Occipital lobe (tissue), 3 donors: ENCODE measurements at places on chromosomes 16 and 17. TPM values are rescaled to one million over a fixed set of nuclear protein-coding genes. Genes with fewer than 3 reads are reported as not detected.

The SKAP1 gene
- total RNA-seq, result 0.62 TPM

The SLC47A1 gene
- total RNA-seq, result 3.1 TPM

The DOC2B gene
- 15.6 TPM for total RNA-seq

The DNASE1L2 gene
- total RNA-seq, result 1.7 TPM

The CLEC18B gene
- 1.1 TPM for total RNA-seq

The ATP1B2 gene
- total RNA-seq, result 5.0 TPM

The PIK3R5 gene
- total RNA-seq, result 0.62 TPM

The GSDMA gene
- total RNA-seq, result not detected

The PLXDC1 gene
- 9.4 TPM for total RNA-seq

- DNase-seq, result no peak
Observed at GRCh38 chr16:86448306-86448890, 61.9 kb upstream of the FOXF1 start.

- DNase-seq, result no peak
Observed at GRCh38 chr17:3963237-3964201, 718 bp downstream of the ATP2A3 start.

GRCh38 chr17:61106354-61106753, 293.3 kb upstream of the TBX2 start:
- DNase-seq, result no peak

DNA sequence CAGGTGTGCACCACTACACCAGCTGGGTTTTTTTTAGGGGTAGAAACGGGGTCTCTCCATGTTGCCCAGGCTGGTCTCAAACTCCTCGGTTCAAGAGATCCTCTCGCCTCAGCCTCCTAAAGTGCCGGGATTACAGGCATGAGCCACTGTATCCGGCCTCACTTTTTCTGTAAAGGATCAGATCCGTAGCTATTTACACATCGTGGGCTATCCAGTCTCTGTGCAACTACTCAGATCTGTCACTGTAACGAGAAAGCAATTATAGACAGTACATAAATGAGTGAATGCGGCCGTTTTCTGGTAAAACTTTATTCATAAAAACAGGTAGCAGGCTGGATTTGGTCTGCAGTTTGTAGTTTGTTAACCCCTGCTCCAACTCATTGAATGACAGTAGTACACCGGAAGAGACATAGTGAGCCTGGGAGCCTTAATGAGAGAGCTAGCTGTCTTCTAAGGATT, 44.5 kb downstream of the VMP1 start:
- no peak for DNase-seq

- no peak for DNase-seq
Observed at GRCh38 chr16:75279305-75279704, 27.9 kb upstream of the BCAR1 start.

DNA sequence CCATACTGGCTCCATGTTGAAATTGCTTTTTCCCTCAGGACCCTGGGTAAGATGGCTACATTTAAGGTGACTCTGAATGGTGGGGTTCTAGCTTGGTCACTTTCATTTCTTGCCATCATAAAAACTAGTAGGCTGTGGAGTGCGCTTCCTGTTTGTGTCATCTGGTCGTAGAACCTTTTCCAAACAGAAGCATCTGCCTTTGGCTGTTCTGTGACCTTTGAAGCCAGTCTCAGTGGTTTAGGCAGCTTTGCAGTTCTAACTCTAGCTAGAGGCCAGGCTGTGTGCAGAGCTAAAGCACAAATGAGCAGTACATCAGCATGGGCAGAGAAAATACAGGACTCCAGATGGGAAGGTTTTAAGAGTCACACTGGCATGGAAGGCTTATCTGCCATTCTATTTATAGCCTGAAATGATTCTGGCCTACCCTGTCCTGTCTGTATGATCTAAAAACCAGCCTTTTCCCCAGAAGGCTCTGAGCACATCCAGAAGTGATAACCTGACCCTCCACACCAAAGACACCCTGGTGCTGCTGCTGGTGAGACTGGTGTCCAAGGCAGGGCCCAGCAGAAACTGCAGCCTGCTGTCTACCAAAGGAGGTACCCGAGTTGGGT, 8.6 kb downstream of the ESRP2 start:
- DNase-seq, result no peak

DNA sequence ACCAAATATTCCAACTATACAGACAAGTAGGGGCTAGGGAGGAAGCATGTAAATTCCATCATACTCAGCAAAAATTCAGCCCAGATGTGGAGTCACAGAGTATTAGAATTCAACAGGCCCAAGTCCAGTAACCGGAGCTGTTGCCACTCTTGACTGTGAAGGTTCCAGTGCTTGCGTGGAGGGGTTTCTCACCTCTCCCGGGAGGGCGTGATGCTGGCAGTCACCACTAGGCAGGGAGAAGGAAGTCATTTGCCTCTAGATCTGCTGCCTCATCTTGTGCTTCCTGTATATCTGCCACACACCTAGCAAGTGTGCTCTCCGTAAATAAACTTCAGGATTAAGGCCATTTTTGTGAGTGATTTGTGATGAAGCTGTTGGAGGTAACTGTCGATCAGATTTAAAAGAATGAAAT, 1.0 kb upstream of the CKLF start:
- DNase-seq, result no peak

- DNase-seq, result no peak
Observed at GRCh38 chr17:13736916-13737315, 135.2 kb upstream of the HS3ST3A1 start.

- no peak for DNase-seq
Observed at GRCh38 chr16:56041556-56042140, 149.6 kb upstream of the GNAO1 start.

DNA sequence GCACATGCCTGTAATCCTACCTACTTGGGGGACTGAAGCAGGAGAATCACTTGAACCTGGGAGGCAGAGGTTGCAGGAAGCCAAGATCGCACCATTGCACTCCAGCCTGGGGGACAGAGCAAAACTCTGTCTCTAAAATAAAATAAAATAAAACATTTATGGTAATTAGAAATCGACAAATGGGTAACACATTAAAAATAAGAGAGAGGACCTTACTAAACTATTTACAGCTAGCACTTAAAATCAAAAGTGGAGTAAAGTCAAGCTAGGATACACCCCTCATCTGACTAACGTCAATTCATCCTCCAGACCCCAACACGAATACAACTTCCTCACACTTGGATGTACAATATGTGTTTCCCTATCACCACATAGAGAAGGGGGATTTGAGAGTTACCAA, 27.8 kb upstream of the RHOT1 start:
- DNase-seq, result no peak

DNA sequence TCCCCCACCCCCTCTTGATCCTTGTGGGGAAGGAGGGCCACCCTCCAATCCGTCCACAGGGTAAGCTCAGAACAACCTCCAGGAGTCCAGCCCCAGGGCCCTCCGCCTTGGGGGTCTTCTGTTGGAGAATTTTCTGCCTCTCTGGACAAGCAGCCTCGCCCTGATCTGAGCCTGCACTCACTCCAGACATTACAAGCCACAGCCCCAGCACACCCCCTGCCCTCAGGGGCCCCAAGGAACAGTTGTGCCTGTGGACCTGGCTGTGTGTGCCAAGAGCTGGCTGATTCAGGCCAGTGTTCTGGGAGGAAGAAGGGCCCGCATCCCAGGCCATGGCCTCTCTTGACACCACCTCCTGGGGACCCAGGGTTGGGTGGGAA, 477 bp upstream of the ARHGAP27 start:
- no peak for DNase-seq

DNA sequence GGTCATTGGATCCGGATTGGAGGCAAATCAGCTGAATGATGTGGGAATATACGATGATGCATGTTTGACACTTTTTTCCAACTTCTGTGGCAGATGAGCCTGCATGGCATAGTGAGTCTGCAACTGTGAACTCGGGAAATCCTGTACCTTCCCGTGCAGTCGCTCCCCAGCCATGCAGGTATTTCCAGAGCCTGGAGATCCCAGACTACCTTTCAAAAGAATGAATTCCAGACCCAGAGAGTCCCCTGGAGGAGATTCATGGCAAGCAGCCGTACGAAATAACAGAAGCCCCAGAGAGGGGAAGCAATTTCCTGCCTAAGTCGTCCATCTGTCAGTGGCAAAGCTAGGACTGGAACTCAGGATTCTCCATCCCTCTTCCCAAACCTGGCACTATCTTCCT, 75.7 kb upstream of the FAM20A start:
- DNase-seq, result no peak

GRCh38 chr17:55089256-55089655, 120.7 kb downstream of the STXBP4 start:
- DNase-seq, result no peak

DNA sequence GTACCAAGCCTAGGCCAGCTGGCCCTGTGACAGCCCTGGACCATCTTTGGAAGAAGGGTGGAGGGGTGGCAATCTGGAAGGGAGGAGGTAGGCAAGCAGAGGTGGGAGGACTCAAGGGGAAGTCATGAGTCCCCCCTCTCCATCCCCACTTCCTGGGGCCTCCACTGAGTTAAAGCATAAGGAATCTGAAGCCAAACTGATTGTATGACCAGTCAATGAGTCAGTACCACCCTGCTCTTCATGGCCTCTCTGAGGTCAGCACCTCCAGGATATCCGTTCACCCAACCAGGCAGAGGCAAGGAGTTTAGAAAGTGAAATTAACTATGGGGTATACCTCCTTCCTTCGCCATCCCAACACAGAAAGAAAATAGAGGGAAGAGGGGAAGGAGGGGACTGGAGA, 272.7 kb downstream of the SOX9 start:
- no peak for DNase-seq

DNA sequence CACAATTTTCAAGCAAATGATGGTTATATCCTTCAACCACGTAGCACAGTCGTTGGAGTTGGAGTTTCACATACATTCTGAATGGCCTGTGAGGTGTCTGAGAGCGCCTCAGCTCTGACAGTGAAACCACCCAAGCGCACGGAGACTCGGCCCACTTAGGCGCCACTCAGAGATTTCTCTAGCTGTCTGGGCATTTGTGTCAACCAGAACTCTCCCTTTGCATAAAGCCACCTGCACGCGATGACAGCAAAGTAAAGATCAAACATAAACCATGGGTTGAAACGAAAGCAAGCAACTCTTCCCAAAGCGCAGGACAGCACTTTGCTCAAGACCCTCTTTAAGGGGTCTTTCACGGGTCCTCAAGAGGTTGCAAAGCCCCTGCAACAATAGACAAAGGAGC, 533 bp downstream of the SLC6A4 start:
- DNase-seq, result no peak

- DNase-seq, result peak; percentile 45
Observed at GRCh38 chr17:39002991-39003715, 36.0 kb upstream of the FBXO47 start.

- DNase-seq, result no peak
Observed at GRCh38 chr16:35344012-35344762, 1884.8 kb downstream of the TP53TG3F start.

GRCh38 chr17:61406971-61407911, 7.6 kb downstream of the TBX2 start:
- DNase-seq, result no peak

- no peak for DNase-seq
Observed at GRCh38 chr16:67022531-67023214, 6.3 kb upstream of the CBFB start.

DNA sequence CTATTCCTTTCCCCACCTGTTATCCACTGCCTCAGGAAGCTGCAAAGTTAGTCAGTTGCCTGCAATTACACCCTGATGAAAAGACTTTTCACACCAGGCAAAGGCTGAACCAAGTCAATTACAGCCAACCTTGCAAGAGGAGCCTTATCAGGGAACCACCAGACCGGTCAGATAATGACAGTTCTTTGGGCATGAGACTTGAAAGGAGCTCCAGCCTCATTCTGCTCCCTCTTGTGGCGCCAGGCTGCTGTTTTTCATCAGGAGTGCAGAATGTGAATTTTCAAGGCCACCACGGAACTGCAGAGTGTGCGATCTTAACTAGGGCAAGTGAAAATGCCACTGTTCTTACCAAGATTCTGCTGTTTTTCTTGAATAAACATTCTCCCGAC, 22.5 kb downstream of the DNAI2 start:
- peak; percentile 31 for DNase-seq
